ENCODE measurements at places on chromosomes 11 and 22. TPM values are rescaled to one million over a fixed set of nuclear protein-coding genes. Genes with fewer than 3 reads are reported as not detected.
A peak's percentile ranks its signal among the peaks of the same experiment; 100 is the strongest.

DNA sequence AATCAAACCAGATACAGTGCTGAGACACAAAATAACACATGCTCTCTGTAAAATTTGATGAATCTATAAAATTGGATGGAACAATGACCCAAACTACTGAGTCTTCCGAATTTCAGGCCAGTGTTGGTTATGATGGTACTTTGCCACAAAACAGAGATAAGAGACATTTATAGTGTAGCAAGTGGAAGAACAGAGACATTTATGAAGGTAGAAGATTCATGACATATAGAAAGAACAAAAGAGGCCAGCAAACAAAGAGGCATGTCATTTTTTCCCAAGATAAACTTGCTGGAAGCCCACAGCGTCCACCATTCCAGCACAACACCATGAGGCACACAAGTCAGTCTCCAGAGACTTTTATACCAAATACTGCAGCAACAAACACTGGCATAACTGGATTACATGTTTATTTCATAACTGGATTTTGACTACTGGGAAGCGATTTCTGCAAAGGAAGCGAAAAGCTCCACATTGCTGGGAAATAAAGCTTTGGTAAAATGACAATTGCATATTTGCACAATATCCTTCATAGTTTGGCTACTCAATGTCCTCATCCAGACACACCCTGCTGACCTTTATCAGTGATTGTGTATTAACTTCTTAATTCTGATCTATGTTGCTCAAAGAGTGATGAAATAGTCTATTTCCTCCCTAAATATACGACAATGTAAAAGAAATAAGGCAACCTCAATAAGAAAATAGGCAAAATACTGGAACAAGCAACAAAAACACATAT is 17.5 kb downstream of the DDI1 start:
- no peaks in the 10 kb centered on the region for H3K4me1 ChIP-seq
- H3K36me3 ChIP-seq, result no peaks in the 10 kb centered on the region
- no peak overlapping the region for H3K4me3 ChIP-seq
- DNase-seq, result no peak
- H3K27ac ChIP-seq, result no peak overlapping the region

- no peaks in the 10 kb centered on the region for H3K27me3 ChIP-seq
- H3K4me3 ChIP-seq, result no peak overlapping the region
- H3K27ac ChIP-seq, result no peak overlapping the region
- no peak for DNase-seq
Measured at GRCh38 chr11:69636512-69637197, 4.3 kb upstream of the CCND1 start.

DNA sequence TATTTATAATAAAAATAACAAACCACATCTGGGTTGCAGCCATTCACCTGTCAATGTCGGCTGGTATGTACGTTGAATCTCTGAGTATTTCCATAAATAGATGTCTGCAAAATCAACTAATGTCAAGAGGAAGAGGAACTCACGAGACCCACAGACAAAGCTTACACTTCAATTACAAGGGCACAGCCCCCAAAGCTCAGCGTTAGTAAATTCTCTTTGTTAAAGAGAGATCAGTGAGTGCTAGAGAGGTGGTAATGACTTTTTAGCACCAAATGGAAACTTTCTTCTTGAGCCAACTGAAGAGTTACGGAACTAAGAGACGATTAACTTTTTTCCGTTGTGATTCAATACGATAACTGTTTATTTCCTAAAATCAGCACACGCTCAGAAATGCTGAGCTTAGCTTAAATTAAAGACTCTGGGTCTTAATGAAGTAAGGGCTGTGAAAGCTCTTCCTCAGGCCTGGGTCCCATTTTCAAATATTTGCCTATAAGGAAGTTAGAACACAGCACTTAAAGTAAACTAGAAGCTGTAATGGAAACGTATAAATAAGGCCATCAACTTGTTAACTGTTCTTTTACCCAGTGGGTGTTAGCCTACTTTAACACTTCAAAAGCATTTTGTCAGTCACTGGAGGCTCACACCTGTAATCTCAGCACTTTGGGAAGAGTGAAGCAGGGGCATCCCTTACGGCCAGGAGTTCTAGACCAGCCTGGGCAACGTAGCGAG is 22.8 kb upstream of the TFIP11 start:
- no peak overlapping the region for H3K27ac ChIP-seq
- H3K4me3 ChIP-seq, result no peak overlapping the region
- peaks cover 19% of the 10 kb centered on the region for H3K36me3 ChIP-seq

GRCh38 chr11:44264438-44264749 is 45.5 kb downstream of the ALX4 start:
- no peak overlapping the region for H3K4me3 ChIP-seq
- H3K27me3 ChIP-seq, result no peaks in the 10 kb centered on the region
- peaks cover 5% of the 10 kb centered on the region for H3K4me1 ChIP-seq
- H3K27ac ChIP-seq, result no peak overlapping the region
- no peaks in the 10 kb centered on the region for H3K36me3 ChIP-seq
- no peak for DNase-seq

DNA sequence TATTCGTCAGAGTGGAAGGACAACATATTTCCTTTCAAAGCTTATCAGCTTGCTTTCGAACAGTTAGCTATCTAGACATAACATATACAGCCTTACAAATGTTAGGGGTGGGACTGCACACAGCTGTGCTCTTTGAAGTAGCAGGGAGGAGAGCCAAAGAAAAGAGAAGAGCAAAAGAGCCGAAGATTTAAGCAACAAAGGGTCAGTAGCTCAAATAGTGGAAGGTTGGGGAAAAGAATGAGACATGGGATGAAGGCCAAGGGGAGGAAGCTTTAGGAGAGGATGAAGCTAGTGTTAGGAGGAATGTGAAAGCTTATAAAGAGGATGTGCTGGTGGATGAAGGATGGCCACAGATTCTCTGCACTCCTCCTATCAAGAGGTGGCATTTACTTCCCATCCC is 31.8 kb upstream of the IGSF22 start:
- H3K27me3 ChIP-seq, result no peaks in the 10 kb centered on the region
- DNase-seq, result no peak
- H3K27ac ChIP-seq, result no peak overlapping the region
- H3K36me3 ChIP-seq, result no peaks in the 10 kb centered on the region

DNA sequence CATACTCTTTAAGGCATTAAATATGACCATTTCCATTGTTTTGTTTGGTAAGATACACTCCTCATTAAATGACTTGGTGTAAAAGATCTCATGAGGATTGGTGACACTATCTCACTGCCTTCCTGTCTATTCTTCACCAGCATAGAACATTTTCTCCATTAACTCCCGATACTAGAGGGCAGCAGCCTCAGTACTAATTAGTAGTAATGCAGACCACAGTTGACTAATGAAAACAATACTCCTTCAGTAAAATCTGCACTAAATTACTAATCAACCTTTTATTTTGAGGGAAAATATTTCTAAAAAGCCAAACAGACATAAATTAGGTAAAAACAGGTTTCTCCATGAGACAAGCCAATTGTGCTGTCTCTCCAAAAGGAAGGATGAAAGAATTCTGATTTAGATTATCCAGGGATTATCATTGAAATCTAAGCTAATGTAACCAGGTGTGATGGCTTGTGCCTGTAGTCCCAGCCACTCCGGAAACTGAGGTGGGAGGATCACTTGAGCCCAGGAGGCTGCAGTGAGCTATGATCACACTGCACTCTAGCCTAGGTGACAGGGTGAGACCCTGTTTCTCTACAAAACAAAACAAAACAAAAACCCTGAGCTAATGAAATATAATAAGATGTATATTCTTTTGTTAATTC is 9.4 kb downstream of the PGM2L1 start:
- no peak overlapping the region for H3K4me3 ChIP-seq
- H3K4me1 ChIP-seq, result peaks cover 3% of the 10 kb centered on the region
- DNase-seq, result peak; percentile 59
- no peak overlapping the region for H3K27ac ChIP-seq

MRGPRF gene
- 0.18 TPM for polyA plus RNA-seq

All from SK-N-SH (cell line).